ENCODE measurements at places on chromosomes 11 and 22. TPM values are rescaled to one million over a fixed set of nuclear protein-coding genes. Genes with fewer than 3 reads are reported as not detected.

The PATE2 gene
- total RNA-seq, result 0.53 TPM

The HBB gene
- 394 TPM for total RNA-seq

The PRG2 gene
- total RNA-seq, result 0.42 TPM

The OR4A16 gene
- total RNA-seq, result not detected

The C11orf42 gene
- total RNA-seq, result not detected

The OR5M8 gene
- not detected for total RNA-seq

The MFRP gene
- not detected for total RNA-seq

The SAA4 gene
- not detected for total RNA-seq

The FGF4 gene
- total RNA-seq, result not detected

- DNase-seq, result no peak
Measured at GRCh38 chr11:10072841-10073240, 221.2 kb downstream of the SBF2 start.

DNA sequence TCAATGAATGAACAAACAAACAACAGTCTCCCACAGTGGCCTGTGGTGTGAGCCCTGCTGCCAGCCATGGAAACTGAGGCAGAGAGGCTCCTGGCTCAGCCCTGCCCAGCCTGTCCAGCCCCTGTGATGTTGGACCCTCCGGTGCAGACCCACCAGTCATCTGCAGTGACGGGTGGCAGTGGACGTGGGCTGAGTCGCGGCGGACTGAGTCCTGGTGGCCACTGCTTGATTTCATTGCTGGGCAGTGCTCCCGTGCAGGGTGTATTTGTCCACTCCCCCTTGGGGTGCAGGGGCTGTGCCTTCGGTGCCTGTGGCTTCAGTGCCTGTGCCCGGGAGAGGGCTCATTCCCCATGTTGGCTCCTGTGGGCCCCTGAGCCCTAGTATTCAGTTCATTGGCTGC, 31.9 kb upstream of the MUC5AC start:
- no peak for DNase-seq

GRCh38 chr11:75262436-75262835, 21.9 kb downstream of the TPBGL start:
- DNase-seq, result no peak

DNA sequence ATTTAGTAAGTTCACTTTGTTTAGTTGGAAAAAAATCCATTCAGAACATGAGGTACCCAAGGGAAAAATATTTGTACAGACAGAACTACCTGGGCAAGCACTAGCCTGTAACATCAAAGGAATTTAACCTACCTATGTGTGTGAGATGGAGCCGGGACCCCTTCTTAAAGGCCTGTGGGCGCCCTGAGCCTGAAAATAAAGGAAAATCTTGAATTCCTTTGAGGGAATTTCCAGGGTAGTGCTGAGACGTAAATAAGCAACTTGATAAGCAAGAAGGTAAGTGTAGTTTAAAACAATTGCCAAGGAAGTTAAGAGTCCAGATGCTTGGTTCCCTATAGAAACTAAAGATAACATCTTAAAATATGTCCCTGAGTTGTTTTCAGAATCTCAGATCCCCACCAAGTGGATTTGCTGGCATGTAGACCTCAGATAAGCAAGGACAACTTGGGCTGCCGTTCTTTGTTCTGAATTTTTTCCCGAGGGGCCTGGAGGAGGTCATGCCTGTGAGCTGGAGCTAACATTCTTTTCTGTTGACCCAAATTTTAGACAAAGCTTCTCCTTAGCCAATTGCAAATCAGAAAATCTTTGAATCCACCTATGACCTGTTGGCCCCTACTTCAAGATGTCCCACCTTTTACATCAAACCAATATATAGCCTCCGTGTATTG, 31.0 kb downstream of the MED17 start:
- no peak for DNase-seq

- no peak for DNase-seq
Measured at GRCh38 chr22:47382164-47382890, 619.9 kb downstream of the TBC1D22A start.

- no peak for DNase-seq
Measured at GRCh38 chr11:47593492-47593933, 698 bp downstream of the C1QTNF4 start.

- DNase-seq, result no peak
Measured at GRCh38 chr11:130518164-130518680, 69.8 kb downstream of the ADAMTS15 start.

- no peak for DNase-seq
Measured at GRCh38 chr11:126607776-126608541, 252.5 kb downstream of the ST3GAL4 start.

DNA sequence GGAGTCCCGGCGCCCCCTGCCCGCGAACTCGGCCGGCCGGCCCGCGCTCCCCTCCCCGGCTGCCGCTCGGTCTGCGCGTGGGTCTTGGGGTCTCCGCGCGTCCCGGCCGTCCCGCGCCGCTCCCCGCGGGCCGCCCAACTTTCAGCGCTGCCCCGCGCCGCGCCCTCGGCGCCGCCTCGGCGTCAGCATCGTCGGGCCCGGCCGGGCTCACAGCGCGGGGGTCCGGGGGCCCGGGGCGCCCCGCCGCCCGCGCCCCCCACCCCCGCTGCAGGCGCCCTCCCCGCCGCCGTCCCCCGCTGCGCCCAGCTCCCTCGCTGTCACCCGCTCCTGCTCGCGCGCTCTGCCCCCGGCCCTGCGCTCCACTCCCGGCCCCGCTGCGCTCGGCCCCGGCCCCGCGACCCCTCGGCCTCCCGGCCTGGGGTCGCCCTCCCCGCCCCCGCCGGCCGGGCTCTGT, at the start of gene KCNJ4:
KCNJ4 (minus strand) TSS at position 124 of the 454 bp plus-strand sequence. CDS start 27,067 bp downstream, outside the sequence.
- no peak for DNase-seq

DNA sequence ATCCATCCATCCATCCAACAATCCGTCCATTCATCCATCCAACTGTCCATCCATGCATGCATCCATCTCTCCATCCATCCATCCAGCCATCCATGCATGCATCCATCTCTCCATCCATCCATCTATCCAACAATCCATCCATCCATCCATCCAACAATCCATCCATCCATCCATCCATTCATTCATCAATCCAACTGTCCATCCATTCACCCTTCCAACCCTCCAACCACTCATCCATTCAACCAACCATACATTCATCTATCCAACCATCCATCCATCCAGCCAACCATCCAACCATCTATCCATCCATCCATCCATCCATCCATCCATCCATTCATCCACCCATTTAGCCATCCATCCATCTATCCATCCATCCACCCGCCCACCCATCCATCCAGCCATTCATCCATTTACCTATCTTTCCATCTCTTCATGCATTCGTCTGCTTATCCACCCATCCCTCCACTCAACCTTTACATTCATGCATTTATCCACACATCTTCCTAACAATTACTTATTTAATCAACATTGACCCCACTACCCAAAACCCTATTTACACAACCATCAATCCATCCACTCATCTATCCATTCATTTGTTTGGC, 12.6 kb downstream of the CACNA1I start:
- DNase-seq, result no peak

DNA sequence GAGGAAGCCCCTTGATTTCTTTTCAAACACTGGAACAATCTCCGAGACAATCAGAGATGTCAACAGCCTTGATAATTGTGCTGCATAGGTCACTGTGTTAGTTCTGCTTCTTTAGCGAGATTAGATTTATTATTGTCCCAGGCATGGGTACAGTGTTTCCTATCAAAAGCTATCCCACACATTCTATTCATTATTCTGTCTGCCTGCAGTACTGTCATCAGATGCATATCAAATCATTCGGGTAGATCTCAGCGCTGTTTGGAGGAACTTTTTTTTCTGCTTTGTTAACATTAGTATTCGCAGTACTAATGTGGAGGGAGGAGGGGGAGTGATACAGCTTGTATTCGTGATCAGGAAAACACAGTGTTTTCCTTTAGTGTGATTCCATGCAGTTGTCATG, 208.0 kb downstream of the C11orf91 start:
- DNase-seq, result no peak

GRCh38 chr22:46288846-46289243, 7.8 kb upstream of the GTSE1 start:
- no peak for DNase-seq
